Stimulated activated CD8-positive, alpha-beta memory T cell treated with anti-CD3 and anti-CD28 coated beads, Interleukin-15, amount 100 ng/mL, for 1 hour (primary cell): ENCODE measurements at places on chromosomes 5 and 9.

GRCh38 chr5:76388791-76389512 lies 14.1 kb upstream of the IQGAP2 start:
- no peak for DNase-seq

GRCh38 chr5:68292316-68292715 lies 76.8 kb downstream of the PIK3R1 start:
- DNase-seq: no peak

DNA sequence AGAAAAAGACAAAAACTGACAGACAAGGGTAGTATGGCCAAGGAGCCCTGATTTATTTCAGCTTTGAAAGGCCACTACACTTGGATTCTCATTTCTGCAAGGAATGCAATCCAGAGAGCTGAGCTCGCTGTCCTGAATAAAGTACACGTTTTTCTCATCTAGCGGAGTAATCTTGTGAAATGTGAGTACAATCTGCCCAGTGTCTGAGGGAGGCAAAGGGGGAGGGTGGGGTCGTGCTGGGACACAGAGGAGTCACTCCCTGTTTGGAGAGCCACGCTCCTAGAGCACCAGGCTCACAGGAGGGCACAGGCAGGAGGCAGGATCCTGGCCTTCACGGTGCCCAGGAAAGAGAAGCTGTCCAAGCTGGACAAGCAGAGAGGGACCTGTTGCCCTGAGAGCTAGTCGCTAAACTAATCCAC lies 51.0 kb upstream of the IFNK start:
- DNase-seq: no peak

GRCh38 chr5:116671211-116671736 lies 96.7 kb upstream of the SEMA6A start:
- DNase-seq: no peak

GRCh38 chr9:13165956-13166355 lies 113.5 kb downstream of the MPDZ start:
- DNase-seq: no peak

DNA sequence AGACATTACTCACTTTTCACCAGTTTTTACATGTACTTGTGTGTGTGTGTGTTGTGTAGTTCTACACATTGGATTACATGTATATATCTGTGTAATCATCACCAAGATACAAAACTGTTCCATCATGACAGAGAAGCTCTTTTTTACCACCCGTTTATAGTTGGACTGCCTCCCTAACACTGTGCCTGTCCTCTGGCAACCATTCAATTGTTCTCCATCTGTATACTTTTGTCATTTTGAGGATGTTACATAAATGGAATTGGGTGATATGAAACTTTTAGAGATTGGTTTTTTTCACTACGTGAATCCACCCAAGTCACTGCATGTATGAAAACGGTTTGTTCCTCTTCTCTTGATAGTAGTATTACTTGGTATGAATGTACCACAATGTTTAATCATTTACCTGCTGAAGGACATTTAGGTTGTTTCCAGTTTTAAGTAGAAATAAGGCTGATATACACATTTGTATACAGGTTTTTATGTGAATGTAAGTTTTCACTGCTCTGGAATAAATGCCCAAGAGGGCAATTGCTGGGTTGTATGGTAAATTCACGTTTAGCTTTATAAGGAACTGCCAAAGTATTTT lies 126.2 kb downstream of the MAPKAP1 start:
- DNase-seq: no peak

DNA sequence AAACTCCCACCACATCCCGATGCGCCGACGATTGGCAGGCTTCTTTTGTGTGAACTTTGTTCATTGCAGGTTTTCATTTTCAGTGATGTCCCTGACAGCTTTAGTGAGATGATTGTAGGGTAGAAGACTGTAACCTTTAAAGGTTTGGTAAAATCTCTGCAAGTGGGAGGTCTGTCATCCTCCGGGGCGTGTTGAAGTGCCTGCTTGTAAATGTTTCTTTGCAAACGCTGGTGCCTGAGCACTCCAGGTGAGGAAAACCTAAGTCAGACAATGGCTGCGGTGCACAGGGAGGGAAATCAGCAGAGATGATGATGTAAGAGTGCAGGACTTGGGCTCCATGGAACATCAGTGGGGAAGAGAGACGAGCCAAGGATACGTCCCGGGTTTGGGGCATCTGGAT lies 228.1 kb downstream of the DRD1 start:
- DNase-seq: no peak

GRCh38 chr5:42570966-42571960 lies 148.0 kb downstream of the GHR start:
- DNase-seq: no peak

DNA sequence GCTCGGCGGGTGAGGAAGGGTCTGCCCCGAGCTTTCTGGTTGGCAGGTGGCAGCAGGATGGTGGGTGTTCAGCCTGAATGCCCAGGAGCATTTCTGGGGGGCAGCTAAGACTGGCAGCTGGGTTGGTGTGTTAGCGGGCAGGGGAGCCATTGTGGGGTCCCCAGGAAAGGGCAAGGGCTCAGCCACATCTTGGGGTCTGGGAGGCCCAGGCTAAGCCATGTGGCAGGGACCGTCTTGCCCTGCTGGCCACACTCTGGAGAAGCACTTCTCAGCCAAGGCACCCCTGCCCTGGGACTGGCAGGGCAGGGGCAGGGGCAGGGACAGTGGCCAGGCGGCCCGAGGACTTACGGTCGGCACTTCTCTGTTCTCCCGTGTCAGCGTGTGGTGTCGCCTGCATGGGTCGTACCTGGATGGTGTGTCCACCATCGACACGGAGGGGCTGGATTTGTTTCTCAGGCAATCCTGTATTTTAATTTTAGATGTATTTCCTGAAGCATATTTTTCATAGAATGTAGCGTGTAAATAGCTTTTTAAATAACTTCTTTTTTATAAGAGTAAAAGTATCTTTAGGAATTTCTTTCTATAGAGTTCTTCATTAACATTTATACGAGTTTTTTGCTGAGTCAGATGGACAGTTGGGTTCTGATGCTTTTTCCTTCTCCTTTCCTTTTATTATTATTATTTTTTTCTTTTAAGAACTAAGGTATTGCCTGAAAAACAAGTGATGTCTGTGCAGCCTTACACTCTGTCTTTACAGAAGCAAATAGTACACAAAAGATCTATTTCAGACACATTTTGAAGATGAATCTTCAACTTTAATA lies 102.0 kb downstream of the PHF2 start:
- DNase-seq: no peak

- DNase-seq: no peak
These were observed 60.1 kb downstream of the SEMA6A start for GRCh38 chr5:116514421-116514970.

- no peak for DNase-seq
These were observed 265.6 kb downstream of the PAPPA start for GRCh38 chr9:116419181-116419580.

- DNase-seq: no peak
These were observed 47.7 kb downstream of the SIL1 start for GRCh38 chr5:139150367-139150999.

- no peak for DNase-seq
These were observed 61.4 kb downstream of the SERINC5 start for GRCh38 chr5:80194468-80194867.

DNA sequence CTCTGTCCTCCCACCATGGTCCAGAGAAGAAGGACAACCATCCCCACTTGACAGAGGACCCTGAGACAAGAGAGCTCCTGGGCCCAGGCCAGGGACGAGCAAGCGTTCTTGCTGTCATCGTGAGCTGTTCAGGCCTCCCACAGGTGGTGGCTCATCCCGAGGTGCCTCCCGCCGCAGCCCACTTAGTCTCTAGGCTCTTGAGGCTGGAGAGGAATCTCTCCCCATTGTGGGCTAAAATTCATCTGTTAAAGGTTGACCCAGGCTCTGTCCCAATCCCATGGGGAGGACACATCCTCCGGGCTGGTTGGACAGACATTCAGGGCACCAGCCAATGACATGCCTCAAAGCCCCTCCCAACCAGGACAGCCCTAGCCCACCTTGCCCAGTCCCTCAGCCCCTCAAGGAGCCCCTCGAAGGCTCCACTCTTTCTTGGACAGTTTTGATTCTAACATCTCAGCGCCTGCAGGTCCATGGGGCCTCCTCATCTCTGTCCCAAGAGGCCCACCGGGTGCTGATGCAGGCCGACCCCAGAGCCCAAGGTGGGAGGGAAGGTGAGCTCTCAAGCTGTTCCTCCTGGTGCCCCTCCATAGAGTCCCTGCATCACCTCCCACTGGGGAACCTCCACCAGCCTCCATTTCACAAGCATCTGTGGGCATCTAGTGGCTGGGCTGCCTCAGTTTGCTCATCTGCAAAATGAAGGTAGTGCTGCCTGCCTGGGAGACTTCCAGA lies 52.9 kb downstream of the BARX1 start:
- no peak for DNase-seq

GRCh38 chr9:91489361-91489899 lies 65.8 kb upstream of the NFIL3 start:
- no peak for DNase-seq

- no peak for DNase-seq
These were observed 126.3 kb upstream of the ASTN2 start for GRCh38 chr9:117541181-117541580.

GRCh38 chr9:92829420-92829819 lies 48.4 kb downstream of the ZNF484 start:
- DNase-seq: no peak

- DNase-seq: no peak
These were observed 35.5 kb downstream of the NTNG2 start for GRCh38 chr9:132197315-132197714.

GRCh38 chr5:20087299-20087698 lies 99.3 kb upstream of the CDH18 start:
- DNase-seq: no peak

DNA sequence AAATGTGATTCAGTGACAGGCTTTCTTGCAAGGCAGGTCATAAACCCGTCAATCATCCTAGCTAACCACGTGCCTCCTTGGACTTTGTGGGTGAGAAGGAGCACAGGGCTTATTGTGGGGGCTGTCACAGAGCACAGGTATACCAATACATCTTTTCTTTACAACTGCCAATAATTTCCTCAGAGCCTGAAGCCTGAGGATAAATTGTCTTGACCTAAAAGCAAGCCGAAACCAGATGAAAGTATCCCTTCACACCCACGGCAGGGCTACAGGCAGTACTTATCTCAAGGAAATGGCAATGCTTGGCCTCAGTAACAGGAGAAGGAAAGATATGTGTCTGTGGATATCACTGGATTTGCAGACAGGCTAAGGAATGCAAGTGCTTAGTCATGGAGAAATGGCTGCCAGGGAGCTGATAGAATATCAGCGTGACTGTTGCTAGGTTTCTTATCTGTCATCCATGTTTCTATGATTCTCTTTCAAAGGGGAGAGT lies 90.3 kb upstream of the ZNF366 start:
- no peak for DNase-seq

DNA sequence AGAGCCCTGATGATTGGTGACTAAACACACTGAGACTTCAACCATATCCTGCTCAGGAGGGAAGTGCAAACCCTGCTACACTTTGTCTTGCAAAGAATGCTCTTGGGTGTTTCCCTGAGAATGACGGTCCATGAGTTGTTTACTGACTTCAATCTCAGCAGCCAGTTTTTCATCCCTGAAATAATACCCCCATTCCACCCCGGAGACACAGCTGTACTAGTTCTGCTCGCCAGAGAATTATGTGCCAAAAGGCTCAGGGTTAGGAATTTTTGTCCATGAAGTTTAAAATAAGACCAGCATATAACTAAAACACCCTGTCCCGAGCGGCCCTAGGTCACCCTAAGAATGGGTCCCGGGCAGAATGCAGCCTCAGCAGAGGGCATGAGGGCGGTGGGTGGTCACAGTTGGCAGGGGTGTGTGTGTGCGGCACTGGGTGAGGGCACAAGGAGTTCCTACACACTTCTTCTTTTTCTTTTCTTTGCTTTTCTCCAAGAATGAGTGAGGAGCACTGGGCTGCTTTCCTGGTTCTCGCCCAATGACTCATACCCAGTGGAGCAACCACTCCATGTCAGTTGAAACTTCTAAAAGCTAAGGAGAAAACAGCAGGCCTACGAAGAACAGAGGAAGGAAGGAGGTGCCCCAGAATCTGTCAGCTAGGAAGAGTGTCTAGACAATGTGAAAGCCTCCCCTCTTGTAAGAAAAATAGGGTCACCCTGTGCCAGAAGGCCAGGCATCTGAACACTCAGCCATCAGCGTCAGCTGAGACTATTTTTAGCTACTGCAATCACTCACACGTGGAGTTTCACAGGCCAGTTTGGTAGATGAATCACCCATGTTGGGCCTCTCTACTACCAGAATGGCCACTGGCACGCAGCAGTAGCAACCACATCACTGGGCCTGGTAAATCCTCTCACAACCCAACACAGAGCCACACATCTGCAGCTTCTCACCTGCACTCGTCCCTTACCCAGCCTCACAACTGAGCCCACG lies 105.9 kb downstream of the DPYSL3 start:
- DNase-seq: no peak

DNA sequence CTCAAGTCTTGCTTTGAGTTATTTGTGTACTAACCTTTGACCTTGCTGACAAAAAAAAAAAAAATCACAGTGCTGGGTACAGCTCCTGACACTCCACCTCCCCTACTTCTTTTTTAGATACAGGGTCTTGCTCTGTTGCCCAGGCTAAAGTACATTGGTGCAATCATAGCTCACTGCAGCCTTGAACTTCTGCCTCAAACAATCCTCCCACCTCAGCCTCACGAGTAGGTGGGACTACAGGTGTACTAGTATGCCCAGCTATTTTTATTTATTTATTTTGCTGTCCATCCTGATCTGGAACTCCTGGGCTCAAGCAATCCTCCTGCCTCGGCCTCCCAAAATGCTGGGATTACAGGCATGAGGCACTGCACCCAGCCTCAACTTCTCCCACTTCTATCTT lies 57.2 kb upstream of the KCNMB1 start:
- DNase-seq: no peak
